ENCODE measurements at places on chromosomes 13 and 19.

GRCh38 chr19:49453757-49454240, 774 bp downstream of the ALDH16A1 start:
- DNase-seq = no peak

GRCh38 chr13:90445179-90445578, 902.3 kb upstream of the MIR17HG start:
- DNase-seq = peak; percentile 96

DNA sequence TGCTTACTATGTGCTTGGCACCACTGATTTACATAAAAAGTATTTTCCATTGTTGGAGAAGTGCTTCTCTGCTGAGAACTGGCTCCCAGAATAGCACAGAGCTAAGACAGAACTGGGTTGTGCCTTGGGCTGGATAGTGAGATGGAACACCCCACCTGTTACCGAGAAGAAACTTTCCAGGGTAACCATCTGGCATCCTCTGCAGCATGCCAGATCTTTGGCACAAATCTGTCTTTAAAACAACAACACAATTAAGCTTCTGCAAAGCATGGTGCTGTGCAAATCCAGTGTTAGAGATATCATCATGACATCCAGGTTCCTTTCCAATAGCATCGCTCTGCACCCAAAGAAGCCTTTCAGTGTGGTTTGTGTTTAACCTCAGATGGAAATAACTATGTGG, 202.5 kb upstream of the RFC3 start:
- DNase-seq = no peak

GRCh38 chr13:60612593-60612992, 215.6 kb downstream of the TDRD3 start:
- no peak for DNase-seq

DNA sequence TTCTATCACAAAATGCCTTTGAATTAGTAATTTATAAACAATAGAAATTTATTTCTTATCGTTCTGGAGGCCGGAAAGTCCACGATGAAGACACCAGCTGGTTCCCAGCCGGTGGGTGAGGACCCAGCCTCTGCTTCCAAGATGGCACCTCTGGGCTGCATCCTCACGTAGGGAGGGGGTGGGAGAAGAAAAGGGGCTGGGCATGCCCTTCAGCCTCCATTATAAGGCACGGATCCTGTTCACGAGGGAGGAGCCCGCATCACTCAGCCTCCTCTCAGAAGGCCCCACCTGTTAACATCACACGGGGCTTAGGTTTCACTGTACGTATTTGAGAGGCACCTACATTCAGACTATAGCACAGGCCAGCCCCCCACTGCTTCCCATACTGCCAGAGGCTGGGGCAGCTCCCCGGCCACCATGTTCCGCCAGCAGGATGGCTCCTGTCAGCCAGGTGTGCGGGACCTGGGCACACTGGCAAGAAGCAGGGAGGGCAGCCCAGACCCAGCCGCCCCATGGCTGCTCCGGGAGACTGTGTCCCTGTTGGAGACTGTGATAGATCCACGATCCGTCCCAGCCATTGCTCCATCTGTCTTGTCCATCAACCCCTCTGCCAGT, 131.6 kb downstream of the SOX1 start:
- no peak for DNase-seq

GRCh38 chr19:30155381-30156200, 213.6 kb downstream of the URI1 start:
- DNase-seq = no peak

GRCh38 chr13:45209229-45209628, 8.4 kb upstream of the KCTD4 start:
- DNase-seq = no peak

DNA sequence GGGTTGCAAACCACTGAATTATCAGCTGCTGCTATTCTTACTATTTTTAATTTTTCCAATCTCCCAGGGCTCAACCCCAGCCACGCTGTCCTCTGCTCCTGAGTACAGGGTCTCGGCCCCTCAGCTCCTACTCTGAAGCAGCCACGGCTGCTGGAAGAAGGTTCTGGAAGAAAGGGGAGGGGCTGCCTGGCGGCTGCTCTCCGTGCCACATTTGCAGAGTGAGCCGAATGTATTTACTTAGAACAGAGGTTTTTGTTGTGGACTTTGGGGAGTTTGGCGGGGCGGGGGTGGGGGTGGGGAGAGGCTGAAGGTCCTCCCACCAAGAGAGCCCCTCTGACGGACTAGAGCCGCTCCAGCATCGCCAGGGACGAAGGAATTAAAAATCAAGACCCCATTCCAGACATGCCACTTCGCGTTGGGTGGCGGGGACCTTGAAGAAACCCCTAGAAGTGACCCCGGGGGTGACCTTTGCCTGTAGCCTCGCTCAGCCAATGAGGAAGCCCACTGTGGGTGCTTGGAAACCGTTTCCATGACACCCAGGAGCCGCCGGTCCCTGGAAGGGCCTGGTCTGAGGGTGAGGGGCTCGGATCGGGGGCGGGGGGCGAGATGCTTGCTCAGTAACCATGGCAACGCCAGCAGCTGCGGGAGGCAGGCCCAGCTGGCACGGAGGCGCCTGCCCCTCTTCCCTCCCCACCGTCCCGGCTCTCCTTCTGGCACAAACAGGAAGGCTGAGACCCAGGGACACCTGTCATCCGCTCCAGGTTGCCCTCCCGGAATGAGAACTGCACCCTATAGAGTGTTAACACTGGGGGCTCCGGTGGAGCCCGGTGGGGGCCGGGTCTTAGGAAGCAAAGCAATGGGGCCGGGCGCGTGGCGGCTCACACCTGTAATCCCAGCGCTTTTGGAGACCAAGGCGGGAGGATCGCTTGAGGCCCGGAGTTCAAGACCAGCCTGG, 54.2 kb upstream of the PTPRS start:
- no peak for DNase-seq

DNA sequence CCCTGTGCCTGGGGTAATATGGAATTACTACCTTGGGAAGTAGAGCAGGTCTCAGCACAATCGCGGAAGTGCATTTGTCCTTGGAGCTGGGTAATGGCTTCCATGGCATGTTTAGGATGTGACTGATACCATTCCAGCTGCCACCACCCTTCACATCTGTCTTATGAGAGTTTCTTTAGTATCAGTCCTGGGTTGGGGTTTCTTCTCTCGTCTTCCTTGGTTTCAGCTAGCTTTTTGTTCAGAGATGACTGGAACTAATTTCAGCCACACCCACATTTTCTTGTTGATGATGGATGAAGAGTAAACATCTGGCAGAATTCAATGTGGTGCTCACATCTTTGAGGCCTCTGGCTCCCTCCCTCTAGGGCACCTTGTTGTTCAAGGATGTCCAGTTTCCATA, 212.9 kb upstream of the SOX21 start:
- DNase-seq = no peak

DNA sequence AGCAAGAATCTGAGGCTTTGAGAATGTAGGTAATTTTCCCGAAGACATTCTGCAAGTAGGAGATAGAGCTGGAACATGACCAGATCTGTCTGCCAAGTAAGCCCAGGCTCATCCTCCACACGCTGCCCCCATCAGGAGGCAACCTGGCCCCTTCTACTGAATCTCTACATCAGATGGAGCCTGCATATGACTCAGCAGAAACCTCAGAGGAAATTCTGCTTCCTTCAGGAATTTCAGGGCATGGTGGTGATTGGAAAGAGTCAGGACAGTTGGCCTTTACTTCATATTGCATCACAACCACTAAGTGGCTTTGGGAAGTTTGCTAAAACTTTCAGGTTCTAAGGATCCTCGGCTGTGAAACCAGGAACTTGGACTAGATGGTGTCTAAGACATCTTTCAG, 85.2 kb downstream of the LRRC63 start:
- DNase-seq = peak; percentile 98

- no peak for DNase-seq
Measured at GRCh38 chr19:30593975-30594745, 222.0 kb downstream of the ZNF536 start.

Measured in fibroblast of skin of right biceps (primary cell).